Activated naive CD4-positive, alpha-beta T cell treated with anti-CD3 and anti-CD28 coated beads, Interleukin-2, amount 50 U/mL, for 16 hours (primary cell): ENCODE measurements at places on chromosomes 5 and 9.
A peak's percentile ranks its signal among the peaks of the same experiment; 100 is the strongest.

DNA sequence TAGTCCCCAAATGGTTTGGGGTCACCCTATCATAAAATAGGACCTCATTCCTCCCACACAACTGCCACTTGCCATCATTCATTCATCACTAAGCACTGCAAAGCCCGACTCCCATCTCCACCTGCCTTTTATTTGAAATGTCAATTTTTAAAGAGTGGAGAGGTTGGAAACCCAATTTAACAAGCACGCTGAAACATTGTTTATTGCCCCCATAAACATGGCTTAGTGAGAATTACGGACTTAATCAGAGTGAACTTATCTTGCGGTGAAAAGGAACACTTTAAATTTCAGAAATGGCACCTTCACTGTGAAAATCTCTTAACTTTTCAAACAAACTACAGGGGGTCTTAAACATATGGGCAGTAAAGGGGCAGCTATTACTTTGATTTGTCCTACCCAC, 241.1 kb downstream of the CRB2 start:
- no peak for DNase-seq

GRCh38 chr5:133552925-133553525, 59.3 kb downstream of the FSTL4 start:
- DNase-seq, result peak; percentile 59

DNA sequence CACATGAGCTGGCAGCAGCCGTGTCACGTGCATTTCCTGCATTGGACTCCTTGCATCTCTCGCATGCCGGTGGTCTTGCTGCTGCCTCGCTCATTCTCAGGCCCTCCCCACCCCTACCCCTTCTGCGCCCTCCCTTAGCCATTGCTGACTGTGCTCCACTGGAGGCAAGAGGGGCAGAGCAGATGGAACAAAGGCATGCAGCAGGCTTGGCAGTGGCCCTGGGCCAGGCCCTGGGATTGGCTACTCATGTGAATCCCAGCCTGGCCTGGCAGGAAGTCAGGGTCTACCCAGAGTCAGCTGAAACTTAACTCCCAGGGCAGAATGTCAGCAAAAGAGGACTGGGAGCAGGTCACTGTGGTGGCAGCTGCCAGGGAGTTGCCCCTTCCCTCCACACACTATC, 62.3 kb downstream of the TSTD2 start:
- DNase-seq, result no peak

DNA sequence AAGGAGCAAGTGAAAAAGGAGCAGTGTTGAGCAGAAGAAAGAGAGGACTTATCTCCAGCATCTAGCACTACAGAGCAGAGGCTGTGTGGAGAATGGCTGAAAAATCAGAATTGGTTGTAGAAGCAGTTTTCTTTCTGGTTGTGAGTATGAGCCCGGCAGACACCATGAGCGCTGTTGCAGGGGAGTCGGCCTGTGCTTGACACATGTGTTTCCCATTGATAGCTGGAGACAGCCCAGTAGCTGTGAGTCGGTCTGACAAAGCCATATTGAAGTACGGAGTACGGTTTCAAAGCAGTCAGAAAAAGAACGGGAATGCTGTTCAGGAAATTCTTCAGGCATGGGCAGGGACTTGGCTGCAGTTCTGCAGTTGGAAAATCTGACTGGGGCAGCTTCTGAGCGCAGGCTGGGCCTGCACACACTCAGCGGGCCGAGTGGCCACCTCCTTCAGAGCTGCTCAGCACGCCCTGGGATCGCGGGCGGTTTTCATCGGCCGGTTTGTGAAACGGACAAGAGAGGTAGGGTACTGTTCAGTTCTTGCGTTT, at the start of gene SGCD:
Gene SGCD (plus strand): TSS at position 447 of the 542 bp plus-strand sequence.
- DNase-seq, result no peak

DNA sequence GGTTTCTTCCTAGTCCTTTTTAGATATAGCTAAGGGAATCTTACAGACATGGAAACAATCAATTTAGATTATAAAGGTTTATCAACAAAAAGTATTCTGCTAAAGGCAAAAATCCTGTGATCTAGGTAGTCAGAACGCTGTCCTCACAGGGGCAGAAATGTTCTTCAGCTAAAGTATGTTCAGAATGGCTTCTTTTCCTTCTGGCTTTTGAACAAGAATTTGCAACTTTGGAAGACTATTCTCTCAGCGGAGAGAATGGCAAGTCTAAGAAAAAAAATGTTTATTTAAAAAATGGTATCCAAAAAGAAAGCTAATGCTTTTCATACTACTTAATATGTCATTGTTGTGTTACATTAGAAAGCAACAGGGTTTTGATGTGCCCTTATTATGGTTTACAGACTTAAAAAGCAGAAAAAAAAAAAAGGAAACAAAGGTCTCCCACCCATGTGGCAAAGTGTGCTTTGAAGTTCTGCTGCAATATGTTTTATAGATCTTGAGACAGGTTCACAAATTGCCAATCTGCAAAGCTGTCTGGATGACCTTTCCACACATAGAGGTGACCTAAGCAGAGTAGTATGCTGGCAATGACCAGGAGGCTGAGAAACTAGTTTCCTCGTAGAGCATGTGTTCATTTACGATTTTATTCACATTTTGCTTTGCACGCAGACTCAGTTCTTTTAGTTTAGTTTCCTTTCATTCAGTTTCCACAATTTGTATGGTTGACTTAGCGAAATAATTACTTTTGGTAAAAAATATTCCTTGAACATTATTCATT, 45.1 kb upstream of the PJA2 start:
- DNase-seq, result no peak

GRCh38 chr9:126081746-126082145, 244.9 kb upstream of the MVB12B start:
- no peak for DNase-seq

GRCh38 chr5:174789596-174789995, 65.2 kb downstream of the MSX2 start:
- no peak for DNase-seq

DNA sequence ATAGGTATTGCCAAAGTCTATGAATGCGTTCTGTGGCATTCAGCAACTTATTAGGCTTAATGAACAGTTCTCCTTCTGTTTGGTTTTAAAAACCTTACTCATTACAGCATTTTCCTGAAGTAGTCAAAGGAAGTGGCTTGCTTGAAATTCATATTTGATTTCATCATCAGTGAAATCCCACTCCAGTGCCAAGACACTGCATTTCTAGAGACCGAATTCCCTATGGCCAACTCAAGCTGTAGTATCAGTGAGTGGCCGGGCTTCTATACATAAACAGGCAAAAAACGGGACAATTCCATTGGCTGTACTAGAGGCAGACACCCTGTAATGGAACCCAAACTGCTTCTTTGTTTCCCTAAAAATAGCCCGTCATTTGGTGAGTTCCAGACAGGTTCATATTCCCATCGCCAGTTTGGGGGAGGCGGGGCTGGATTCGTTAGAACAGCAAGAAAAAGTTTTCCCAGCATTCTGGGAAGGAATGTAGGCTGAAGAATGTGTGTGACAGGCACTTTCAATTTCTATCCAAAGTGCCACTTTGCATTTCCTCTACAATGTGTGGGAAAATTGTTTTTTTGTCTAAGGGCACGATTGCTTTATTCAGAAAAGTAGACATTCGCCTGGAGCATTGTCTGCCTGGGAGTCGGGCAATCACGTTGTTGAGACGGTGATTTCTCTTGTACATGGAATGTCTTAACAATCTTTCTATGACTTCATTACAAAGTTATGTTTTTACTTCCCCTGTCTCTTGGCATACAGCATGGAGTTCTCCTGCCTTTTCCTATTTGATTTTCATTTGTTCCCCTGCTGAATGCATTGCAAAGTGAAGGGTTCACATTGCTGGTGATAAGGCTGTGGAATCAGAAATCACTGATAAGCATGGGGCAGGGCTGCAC, 141.8 kb upstream of the MAST4 start:
- DNase-seq, result no peak

DNA sequence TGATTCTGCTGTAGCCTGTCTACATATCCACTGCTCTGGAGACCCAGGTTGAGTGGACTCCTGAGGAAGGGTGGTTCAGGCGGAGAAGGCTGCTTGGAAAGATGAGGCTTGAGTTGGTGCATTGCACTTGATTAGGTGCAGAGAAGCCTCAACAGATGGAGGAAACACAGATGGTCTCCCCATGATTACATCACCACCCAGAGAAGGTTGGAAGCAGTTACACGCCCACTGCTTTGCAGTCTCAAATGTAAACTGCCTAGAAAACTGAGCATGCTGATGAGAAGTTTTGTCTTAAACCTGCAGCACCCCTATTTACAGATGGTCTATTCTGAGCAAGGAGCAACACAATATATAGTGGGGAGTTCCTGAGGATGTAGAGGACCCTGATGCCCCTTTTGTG, 266.6 kb downstream of the PIK3R1 start:
- no peak for DNase-seq

- DNase-seq, result no peak
These were observed 227.5 kb downstream of the CACNA1B start for GRCh38 chr9:138105123-138105415.

DNA sequence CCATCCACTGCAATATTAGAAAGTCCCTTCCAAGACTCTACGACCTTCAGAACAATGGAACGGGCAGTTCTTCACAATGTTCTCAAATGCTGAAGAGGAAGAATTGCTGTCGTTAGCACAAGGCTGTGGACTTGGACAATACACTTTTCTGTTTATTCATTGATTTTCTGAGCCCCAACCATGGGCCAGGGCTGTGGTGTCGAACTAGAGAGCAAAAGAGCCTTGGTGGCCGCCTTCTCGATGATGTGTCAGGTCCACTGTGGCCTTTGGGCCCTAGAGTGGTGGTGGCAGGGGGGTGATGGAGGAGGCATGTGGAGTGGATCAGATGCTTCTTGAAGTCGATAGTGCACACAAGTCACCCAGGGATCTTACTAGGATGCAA, 18.5 kb upstream of the KIF12 start:
- DNase-seq, result no peak
